ENCODE measurements at places on chromosomes 2 and 18.

DNA sequence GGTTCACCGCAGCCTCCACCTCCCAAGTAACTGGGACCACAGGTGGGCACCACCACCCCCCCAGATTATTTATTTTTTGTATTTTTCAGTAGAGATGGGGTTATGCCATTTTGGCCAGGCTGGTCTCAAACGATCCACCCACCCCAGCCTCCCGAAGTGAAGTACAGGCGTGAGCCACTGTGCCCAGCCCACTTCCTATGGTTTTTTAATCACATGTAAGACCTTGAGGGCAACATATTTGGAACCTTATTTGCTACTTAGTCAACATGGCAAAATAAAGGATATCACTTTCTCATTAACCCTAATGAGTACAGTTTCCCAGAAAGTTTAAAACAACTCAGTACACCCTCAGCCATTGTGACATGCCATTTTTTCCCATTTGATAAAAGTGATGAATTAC is 64.7 kb downstream of the EIF5B start:
- DNase-seq, result no peak

- no peak for DNase-seq
Measured at GRCh38 chr18:50969448-50969847, 1.6 kb downstream of the ELAC1 start.

DNA sequence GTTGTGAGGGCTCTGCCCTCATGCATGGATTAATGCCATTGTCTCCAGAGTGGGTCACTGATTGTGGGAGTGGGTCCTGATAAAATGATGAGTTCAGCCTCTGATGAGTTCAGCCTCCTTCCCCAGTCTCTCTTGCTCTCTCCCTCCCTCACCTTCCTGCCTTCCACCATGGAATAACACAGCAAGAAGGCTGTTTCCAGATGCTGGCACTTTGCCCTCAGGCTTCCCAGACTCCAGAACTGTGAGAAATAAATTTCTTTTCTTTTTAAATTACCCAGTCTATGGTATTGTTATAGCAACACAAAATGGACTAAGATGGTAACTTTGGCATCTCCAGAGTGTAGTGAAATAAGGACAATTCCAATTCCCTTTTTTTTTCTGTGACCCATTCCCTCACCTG is 47.1 kb upstream of the MAP4K3 start:
- no peak for DNase-seq

DNA sequence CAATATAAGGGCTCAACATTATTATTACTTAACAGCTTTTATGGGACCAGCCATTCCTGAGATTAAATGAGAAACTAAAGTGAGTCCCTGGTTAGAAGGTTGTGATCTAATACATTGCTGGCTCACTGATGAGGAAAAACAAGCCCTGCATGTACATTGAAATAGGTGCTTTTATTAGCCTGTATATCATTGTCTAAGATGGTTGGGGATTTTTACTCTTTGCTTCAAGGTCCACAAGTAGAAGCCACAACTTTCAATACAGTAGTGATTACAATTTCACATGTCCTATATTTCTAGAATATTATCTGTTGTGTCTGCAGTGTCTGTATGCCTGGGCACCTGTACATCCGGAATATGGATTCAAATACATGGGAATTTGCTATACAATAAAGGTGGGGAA is 104.1 kb upstream of the FZD5 start:
- no peak for DNase-seq

DNA sequence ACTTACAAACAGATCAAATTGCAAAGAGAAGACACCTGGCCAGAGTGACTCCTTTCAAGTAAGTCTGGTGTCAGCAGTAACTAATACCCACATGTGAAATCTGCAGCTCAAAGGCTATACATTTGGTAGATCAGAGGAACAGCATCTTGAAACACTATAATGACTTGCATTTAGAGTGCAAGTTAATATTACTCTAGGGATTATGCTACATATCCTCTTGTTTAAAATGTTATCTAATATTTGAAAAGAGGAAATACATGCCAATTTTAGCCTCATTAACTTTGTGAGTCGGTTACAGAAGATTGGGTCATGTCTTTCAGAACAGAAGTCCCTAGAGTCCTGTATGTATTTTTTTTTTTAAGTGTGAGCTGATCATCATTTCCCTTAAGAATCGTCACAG is 15.2 kb downstream of the LANCL1 start:
- no peak for DNase-seq

GRCh38 chr2:144663207-144663606 is 143.3 kb upstream of the ZEB2 start:
- no peak for DNase-seq

DNA sequence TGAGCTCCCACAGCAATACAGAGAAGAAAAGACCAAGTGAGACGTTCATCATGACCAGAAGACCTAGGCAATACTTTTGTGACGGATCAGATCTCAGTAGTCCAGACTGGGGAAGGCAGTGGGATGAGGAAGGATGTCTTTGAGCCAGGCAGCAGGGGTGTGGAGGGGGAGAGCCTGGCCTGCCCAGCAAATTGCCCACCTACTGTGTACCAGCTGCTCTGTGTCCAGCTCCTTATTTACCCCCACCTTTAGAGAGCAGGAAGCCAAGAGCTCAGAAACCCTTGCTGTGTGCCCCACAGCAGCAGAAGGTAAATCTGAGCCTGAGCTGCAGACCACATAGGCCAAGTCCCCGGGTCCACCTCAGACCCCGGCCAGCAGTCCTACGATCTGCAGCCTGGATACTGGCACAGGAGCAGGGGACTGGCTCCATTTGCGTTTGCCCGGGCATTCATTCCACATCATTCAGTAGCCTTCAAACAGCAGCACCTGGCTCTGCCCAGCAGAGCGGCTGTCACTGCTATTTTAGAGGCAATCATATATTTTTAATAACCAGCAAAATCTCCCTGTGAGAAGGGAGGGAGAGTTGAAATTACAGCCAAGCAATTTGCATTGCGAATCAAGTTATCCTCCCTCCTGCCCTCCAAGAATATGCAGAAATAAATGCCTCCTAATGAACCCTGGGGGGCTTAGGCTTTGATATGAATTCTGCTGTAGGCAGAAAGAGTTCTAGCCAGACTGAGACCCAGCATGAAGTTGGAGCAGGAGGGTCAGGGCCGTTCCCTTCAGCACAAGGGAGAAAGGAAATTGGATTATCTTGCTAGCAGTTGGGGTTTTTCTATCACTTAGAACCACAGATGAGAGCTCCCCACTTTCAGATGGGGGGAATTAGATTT is 110.0 kb upstream of the FZD7 start:
- no peak for DNase-seq
